ENCODE measurements at places on chromosomes 6 and 20.

DNA sequence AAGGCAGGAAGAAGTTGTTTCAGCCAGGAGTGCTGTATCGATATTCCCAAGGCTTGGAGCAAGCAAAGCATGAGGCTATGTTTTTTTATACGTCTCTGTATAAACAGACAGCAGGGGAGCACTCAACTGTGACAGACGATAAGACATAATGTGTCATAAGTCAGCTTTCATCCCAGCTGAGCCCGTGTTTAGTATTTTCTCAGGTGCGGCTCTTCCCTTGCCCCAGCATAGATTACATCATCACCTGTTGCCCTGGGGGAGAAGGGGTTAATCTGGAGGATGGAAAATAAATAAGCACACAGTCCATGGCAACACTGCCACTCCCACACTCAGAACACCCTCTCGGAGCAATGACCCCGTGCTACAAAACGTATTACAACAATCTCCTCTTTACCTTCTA lies 22.1 kb upstream of the KCNK5 start:
- DNase-seq, result no peak

- no peak for DNase-seq
Measured at GRCh38 chr6:43125555-43125954, 45.5 kb upstream of the SRF start.

- no peak for DNase-seq
Measured at GRCh38 chr6:135996668-135997067, 145.2 kb downstream of the PDE7B start.

GRCh38 chr6:142566628-142567396 lies 265.0 kb downstream of the ADGRG6 start:
- DNase-seq, result peak; percentile 15

DNA sequence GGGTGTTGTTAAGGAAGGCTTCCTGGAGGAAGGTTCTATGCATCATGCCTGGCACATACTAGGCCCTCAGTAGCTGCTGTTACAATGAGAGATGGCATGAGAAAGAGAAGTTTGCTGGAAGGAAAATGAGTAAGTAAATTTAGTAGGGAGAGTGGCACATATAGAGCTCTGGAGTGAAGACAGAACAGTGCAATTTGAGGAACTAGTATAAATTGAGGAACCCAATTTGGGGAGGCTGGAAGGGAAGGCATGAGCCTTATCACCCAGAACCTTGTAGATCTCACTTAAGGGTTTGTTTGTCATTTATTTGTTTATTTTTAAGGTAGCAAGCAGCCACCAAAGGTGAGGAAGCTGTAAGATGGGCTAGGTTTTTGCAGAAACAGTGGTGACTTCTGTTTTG lies 87.1 kb upstream of the SCGN start:
- no peak for DNase-seq

GRCh38 chr6:134750669-134751068 lies 199.2 kb downstream of the ALDH8A1 start:
- DNase-seq, result no peak

DNA sequence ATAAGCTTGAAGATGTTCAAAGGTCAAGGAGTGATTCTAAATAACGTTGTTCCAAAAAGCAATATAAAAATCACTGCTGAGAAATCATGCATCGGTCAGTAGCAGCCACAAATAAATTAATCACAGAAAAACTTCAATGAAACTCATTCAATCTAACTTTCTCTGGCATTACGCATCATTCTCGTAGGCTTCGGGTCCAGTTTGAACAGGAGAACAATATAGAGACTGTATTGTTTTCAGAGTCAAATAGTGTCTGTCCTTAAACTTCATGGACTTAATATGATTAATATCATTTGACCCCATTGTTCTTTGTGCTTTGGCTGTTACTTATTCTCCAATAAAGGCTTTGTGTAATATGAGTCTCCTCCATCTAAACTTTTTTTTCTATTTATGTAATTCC lies 200.4 kb downstream of the C6orf118 start:
- DNase-seq, result peak; percentile 69

DNA sequence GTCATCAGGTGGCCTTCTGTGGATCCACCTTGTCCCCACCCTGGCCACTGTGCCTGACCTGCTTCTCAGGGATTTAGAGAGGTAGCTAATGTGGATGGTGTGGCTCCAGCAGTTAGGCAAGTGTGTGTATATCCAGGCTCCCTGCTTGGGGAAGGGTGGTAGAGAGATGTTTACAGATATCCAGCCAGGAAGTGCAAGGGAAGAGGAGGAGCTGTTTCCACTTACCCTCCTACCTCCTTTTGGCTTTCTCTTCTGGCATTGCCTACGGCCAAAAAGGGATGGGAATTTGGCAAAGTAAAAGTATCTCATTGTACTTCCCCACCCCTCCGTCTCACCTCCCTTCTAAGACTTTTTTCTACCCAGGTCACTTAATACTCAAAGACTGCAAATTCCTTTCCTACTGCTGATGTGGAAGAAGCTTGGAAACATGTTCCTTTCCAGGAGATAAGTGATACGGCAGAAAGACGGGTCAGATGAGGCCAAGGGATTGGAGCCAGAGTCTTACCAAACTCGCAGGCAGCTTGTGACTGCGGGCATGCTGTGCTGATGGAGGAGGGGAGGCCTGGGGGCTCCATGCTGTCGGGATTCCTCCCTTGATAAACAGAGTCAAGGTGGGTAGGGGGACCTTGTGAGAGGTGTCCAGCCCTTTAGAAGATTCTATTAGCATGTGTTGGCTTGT lies 253.4 kb downstream of the PRL start:
- no peak for DNase-seq

DNA sequence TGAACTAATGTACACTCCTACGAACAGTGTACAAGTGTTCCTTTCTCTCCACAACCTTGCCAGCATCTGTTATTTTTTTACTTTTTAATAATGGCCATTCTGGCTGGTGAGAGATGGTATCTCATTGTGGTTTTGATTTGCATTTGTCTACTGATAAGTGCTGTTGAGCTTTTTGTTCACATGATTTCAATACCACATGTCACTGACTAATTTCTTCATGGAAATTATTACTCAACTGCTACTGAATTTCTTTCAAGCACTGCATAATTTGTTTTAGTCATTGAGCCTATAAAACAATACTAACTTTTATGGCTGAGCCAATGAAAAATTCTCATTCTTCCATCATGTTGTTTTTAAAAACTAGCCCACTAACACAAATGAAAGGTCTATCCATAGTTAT lies 115.4 kb downstream of the FRK start:
- DNase-seq, result no peak

GRCh38 chr6:137892271-137892708 lies 25.2 kb downstream of the TNFAIP3 start:
- no peak for DNase-seq

GRCh38 chr6:96659084-96659845 lies 96.3 kb downstream of the FHL5 start:
- no peak for DNase-seq

DNA sequence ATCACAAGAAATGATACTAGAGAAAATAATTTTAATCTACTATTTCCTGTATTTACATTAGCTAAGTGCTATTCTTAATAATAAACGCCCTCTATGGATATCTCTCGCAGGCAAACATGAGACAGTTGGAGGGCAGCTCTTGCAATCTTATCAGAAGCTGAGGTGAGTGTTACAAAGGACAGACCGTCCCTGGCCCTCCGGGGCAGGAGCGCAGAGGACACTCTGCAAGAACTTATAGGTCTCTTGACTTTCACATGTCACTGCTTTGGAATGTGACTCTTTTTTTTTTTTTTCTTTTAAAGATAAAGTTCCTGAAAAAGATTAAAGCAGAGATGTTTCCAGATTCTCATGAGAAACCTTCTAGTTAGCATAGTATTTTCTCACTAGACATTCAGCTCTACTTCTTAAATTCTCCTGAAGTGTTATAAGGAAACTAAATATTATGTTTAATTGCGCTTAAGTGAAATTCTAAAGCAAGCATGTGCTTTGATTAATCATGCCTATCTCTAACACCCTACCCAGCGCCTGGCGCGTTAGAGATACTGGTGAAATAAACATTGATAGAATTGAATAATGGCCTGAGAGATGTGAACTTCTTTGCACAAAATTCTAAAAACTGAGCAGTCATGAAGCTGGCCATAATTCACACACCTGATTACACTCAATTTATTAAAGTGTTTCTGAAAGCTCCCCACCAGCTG lies 57.4 kb downstream of the SYTL3 start:
- DNase-seq, result no peak

Measured in globus pallidus (tissue), 1 donor.